Fibroblast of gingiva (primary cell): ENCODE measurements at places on chromosomes 2 and 18.
A peak's percentile ranks its signal among the peaks of the same experiment; 100 is the strongest.

- no peak for DNase-seq
These were observed 163.2 kb upstream of the NCK2 start for GRCh38 chr2:105581555-105581944.

DNA sequence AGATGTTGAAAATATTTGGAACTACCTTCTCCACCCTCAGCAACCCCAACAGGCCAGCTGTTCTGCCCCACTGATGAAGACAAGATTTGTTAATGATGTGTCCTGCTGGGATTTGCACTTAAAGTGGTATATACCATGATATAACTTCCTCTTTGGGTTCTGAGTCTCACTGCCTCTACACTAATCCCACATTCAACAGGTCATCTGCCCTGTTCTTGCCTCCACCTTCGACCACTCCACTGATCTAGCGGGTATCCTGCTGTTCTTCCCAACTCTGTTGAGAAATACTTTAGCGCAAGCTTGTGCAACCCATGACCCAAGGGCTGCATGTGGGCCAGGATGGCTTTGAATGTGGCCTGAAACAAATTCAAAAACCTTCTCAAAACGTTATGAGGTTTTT is 72.7 kb downstream of the LRP1B start:
- no peak for DNase-seq

- no peak for DNase-seq
These were observed 142.3 kb downstream of the ABCA12 start for GRCh38 chr2:214995926-214996670.

DNA sequence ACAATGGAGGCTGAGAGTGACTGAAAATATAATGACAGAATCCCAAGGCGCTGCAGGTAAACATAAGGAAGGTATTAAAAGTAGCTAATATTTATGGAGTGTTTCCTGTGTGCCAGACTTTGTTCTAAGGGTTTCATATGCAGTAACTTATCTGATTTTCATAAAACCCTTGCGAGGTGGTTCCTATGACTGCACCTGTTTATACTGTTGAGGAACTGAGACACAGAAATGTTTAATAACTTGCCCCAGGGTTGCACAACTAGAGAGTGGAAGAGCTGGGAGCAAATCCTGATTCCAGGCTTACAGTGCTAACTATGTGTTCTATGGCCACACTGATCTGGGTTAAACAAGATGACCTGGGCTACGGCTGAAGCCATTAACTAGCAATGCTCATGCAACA is 2.4 kb downstream of the SP110 start:
- DNase-seq, result no peak

- peak; percentile 10 for DNase-seq
These were observed 55.3 kb upstream of the AFF3 start for GRCh38 chr2:100197631-100198153.

- peak; percentile 5 for DNase-seq
These were observed 165.0 kb upstream of the CCDC68 start for GRCh38 chr18:55124078-55124763.

- DNase-seq, result no peak
These were observed 29.8 kb upstream of the POMC start for GRCh38 chr2:25198209-25198525.

DNA sequence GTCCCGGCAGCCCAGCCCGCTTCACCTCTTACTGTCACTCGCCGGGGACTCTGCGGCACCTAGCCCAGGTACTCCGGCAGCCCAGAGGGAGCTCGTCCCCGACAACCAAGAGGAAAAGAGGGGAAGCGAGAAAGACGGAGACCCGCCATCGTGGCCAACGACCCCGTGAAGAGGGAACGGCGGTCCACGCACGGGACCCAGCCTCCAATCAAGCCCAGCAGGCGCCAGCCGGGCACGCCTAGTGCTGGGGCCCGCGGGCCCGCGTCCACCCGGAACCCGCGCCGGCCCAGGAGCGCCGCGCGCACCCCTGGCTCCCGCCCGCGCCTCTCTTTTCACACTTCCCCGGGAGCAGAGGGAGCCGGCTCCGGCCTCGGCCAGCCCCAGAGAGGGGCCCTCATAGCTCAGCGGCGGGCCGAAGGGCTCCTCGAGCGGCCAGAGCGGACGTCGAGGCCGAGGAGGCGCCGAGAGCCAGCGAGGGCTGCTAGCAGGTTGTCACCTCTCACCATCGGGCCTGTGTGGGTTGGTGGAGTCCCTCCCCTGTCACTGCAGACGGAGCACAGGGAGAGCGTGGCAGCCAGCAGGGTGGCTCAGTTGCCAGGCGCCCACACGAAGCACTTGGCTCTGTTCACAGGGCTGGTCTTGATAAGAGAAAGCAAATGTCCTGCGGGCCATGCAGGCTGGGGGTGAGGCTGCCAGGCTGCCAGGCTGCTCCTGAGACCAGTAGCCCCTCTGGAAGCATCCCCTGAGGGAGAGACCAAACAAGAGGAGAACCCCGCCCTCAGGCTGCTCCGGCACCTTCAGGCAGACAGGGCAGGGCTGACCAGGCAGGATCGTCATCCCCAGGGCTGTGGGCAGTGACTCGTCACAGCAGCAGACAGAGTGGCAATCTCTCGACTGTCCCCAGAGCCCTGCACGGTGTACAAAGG is 36.9 kb upstream of the KLF11 start:
- no peak for DNase-seq

GRCh38 chr18:23856466-23857163 is 157.9 kb upstream of the TTC39C start:
- no peak for DNase-seq

DNA sequence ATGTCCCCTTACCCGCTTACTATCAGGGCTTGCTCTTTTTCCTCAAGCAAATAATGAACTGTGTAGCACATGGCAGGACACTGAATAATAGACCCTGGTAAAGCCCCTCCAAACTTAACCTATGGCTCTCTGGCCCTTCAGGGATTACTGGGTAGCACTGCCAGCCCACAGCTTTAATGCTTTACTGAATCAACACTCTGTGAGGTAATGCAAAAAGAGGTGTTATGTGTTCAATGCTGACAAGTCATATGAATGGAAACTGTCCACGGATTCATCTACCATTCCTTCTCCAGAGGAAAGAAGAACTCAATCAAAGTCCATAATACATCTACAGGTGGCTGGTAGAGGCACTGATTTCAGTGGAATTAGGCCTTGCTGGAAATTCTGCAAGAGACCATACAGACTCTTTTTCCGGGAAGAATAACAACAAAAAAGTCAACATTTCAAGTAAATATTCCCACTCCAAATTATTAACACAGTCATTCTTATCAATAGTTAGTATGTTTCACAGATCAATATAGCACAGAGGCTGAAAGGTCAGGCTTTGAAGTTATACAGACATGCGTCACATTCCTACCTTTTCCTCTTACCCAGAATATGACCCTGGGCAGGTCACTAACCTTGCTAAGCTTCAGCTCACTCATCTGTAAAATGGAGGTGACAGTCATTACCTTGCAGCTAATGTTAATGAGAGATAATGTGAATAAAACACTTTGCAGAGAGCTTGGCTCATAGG is 13.8 kb upstream of the MYOM1 start:
- no peak for DNase-seq

DNA sequence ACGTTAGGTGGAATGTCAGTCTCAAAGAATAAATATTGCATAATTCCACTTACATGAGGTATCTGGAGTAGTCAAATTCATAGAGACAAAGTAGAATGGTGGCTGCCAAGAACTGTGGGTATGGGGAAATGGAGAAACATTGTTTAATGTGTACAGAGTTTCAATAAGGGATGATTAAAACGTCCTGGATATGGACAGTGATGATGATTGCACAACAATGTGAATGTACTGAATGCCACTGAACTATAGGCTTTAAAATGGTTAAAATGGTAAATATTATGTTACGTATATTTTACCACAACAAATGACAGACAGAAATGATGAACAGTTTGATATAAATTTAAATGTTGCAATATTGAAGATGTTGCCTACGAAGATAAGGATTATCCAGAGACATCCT is 602.0 kb upstream of the PKDCC start:
- DNase-seq, result no peak

GRCh38 chr2:196954001-196954400 is 27.5 kb upstream of the PGAP1 start:
- no peak for DNase-seq

DNA sequence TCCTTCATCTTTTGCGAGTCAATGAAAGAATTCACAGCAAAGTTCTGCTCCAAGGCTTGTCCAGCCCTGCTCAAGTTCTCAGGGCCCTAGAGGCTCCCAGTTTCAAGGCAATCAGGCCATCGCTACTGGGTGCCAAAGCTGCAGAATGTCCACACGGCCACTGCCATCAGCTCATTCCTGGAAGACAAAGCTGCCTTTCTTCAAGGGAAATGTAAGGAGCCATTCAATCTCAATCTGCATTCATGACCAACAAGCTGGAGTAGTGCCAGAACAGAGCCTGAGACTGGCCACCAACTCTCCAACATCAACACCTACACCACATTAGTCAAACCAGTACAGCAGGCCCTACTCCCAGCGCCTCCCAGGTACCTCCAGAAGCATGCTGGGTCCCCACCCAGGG is 202.2 kb downstream of the TCF4 start:
- no peak for DNase-seq

DNA sequence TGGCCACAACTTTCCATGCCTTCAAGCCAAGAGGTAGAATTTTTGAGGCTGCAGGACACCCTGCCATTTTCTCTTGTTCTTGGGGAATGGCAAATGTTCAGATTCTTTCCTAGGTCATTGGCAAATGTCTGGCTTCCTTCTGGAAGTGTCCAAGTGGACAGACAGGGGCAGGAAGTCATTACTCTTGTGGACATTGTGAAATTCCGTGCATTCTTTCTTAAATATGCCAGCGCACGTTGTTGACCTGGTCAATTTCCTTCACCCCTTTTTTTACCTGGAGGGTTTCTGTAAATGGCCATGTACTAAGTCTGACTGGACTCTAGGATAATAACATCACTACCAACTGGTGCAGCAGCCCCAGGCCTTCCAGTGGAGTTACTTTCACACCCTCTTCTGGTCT is 13.9 kb downstream of the ASB18 start:
- no peak for DNase-seq

DNA sequence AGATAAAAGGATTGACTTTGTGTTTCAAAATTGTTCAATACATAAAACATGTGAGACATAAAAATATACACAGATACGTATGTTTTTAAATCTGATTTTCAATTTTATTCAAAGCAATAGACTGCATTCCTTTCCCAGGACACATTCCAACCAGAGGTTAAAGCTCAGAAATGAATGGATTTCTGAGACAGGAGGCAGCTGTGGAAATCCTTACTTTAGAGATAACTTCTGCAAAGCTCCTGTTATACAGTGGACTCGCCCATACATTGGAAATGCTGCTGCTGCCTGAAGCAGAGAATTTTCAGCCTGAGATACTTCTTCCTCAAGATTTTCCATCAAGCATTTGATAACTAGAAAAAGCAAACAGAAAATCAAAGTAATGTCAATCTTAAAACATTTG is 43.8 kb downstream of the THADA start:
- DNase-seq, result no peak

DNA sequence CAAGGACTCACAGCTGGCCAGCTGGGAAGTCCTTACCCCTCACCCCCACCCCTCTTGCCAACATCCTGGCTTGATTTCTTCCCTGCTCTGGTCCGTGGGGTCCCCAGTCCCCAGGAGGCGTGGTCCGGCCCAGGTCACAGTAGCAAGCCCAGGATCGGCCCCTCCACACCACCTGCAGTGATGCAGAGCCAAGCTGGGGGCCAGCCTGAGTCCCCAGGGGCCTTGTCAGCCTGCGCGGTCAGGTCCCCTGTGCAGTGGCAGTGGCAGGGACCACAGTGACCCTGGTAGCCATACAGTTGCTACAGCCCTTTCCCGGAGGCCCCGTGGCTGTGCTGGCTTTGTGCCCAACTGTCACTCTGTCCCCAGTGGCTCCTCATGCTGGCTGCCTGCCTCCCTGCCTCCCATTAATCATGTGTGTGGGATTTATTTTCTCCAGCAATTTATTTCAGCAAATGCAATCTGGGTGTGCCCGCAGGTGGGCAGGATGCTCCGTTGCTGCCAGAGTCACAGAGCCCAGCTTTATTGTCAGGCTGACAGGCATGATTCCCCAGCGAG is 8.8 kb upstream of the PRSS56 start:
- no peak for DNase-seq

GRCh38 chr2:200962811-200963123 is 693 bp downstream of the ORC2 start:
- no peak for DNase-seq

- peak; percentile 97 for DNase-seq
These were observed 57.8 kb upstream of the TXNDC2 start for GRCh38 chr18:9827793-9828505.

DNA sequence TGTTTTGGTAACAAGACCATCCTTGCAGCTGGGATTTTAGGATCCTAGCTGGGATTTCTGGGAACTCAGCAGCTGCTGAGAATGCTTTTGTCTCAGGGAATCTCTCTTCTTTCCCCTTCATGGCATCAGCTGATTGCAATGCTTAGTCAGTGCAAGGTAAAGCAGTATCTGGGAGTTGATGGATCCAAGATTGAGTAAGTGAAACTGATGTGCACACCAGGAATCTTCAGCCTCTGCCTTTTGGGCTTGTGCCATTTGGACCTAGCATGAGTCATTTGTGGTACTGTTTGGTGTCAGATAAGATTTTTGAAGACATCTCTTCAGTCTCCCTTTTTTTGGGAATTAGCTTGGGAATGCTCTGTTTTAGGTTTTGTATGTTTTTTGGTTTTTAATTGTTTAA is 363.3 kb upstream of the TFPI start:
- DNase-seq, result no peak

DNA sequence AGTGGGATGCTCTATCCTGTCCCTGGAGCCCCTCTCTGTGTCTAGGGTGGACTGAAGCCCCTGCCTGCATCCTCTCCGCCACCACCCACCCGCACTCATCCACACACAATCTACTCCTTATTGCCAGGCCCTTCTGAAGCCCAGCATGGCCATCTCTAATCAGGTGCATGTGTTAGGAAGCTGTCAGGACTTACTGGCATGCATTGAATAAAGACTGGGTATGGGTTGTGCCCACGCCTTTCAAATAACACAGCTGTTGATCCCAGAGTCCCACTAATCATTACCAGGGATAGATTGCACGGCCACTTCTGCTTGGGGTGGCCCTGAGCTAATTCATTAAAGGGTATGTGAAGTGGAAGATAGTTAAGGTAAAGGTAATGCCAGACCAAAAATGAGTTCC is 88.4 kb downstream of the CABLES1 start:
- no peak for DNase-seq

DNA sequence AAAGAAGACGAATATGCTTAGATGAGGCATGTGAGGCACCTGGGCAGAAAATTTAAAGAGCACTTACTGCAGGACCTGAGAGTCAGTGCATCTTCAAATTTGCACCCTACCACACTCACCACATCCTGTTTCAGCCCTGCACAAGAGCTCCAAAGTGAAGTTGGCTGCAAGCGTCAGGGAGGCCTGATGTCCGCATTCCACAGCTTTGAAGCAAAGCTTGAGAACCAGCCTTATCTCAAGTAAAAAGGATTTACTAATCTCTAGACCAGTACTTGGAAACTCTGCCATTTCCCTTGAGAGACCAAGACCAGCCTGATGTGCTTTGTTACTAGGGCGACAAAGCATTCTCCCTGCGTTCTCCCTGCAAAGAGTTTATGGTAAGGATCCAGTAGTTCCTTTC is 3.4 kb upstream of the ASNSD1 start:
- DNase-seq, result no peak
